ENCODE measurements at places on chromosomes 1 and 21.

DNA sequence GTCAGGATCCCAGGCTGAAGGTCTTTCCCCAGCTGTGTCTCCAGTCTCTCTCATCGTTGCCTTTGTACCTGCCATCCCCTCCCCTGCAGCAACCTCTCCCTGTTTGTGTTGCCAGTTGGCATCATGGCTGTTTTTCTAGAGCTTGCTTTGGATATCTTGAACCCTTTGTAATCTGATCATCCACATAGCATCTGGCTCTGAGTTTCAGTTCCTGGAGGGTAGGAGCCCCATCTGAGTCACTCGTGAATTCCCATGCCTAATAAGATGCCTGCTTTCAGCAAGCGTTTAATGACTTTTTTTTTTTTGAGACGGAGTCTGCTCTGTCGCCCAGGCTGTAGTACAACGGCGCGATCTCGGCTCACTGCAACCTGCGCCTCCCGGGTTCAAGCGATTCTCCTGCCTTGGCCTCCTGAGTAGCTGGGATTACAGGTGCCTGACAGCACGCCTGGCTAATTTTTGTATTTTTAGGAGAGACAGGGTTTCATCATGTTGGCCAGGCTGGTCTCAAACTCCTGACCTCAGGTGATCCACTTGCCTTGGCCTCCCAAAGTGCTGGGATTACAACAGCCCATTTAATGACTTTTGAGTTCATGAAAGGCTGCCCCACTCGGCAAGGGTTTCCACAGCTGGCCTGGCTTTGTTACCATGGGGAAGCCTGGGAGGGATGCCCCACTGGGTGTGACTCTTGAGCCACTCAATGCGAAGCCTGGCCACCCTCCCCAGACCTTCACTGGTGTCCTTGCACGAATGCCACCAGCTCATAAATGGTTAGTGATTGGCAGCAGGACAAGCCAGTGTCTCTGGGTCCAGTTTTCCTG, 11.9 kb downstream of the ALPL start:
- no peak for DNase-seq

DNA sequence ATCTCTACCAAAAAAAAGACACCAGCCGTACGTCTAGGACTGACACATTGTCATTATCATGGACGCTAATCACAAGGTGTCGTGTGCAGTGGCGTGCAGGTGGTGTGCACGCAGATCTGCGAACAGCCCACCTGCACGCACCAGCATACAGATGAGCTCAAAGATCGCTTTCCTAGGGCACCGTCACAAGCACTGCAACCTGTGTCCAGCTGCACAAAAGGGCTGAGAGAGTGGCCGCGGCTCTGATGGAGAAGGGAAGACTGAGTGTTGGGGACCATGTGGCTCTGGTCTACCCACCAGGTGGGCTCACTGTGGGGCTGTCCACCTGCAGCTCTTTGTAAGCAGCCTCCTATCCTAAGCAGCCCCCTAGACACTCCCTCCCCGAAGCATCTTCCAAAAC, 50.9 kb downstream of the S100B start:
- no peak for DNase-seq

GRCh38 chr1:202357506-202357905, 9.0 kb downstream of the PPP1R12B start:
- no peak for DNase-seq

- DNase-seq = no peak
Observed at GRCh38 chr1:26070296-26070962, 3.0 kb upstream of the TRIM63 start.

- no peak for DNase-seq
Observed at GRCh38 chr1:55146781-55147180, 68.4 kb downstream of the USP24 start.

DNA sequence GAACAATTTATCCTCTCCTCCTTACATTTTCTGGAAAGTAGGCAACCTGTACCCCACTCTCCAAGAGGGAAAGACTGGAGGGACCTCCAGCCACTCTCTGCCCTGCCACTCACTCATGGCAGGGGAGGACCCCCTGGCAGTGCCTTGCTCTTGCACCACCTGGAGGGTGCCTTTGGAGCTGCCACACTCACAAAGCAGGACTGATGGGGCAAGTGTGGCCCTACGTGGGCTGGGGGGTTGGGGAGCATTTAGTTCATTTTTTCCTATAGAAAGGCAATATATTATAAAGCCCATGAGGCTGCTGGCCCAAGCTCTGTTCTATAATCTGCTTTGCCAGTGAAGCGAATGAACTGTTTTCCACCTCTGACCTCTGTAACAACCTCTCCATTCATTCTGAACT, 50.3 kb downstream of the GPR161 start:
- DNase-seq = no peak
